Naive thymus-derived CD8-positive, alpha-beta T cell (primary cell): ENCODE measurements at places on chromosomes 1 and 21. TPM values are rescaled to one million over a fixed set of nuclear protein-coding genes. Genes with fewer than 3 reads are reported as not detected.

GRCh38 chr1:201537028-201537427 lies 1.9 kb upstream of the NAV1 start:
- H3K4me3 ChIP-seq: no peak overlapping the region
- H3K27me3 ChIP-seq: peaks cover 68% of the 10 kb centered on the region
- H3K36me3 ChIP-seq: peaks cover 15% of the 10 kb centered on the region
- DNase-seq: no peak
- peaks cover 20% of the 10 kb centered on the region for H3K4me1 ChIP-seq

DNA sequence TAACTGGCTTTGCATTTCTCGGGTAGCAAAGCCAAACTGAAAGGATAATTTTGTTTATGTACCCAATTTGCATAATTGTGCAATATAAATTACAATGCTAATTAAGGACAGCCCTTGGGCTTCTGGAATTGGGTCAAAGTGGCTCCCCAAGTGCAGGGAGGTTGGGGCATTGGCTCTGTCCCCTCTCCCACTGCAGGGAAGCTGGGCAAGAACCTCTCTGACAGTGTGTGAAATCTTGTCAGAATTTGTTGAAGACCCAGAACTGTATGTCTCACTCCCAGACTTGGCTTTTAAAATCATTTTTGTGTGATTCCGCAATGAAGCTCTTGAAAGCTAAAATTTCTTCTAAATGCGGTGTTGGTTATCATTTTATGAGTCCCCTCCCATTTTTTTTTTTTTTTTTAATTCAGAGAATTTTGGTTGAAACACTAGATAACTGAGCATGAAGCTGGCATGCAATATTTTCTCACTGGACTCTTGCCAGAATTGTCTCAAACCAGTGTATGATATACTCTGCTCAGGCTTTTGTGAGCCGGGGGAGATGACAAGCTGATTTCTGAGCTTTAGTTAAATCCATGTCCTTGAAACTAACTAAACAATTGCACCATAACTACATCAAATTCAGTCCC lies 878.9 kb upstream of the CXADR start:
- no peaks in the 10 kb centered on the region for H3K36me3 ChIP-seq
- H3K4me3 ChIP-seq: no peak overlapping the region
- no peak overlapping the region for H3K27ac ChIP-seq
- H3K4me1 ChIP-seq: no peaks in the 10 kb centered on the region
- no peaks in the 10 kb centered on the region for H3K27me3 ChIP-seq
- no peak for DNase-seq

Gene C8B
- not detected for total RNA-seq

- no peak overlapping the region for H3K4me3 ChIP-seq
- H3K27ac ChIP-seq: peak overlapping the region; percentile 4
- peaks cover 6% of the 10 kb centered on the region for H3K4me1 ChIP-seq
- no peaks in the 10 kb centered on the region for H3K36me3 ChIP-seq
- peaks cover 11% of the 10 kb centered on the region for H3K27me3 ChIP-seq
Observed at GRCh38 chr1:36081926-36082485, 1.9 kb upstream of the TEKT2 start.

Gene CSF3R
- total RNA-seq: 0.44 TPM

GRCh38 chr1:240582953-240583352 lies 29.0 kb downstream of the GREM2 start:
- no peak overlapping the region for H3K4me3 ChIP-seq
- H3K27ac ChIP-seq: no peak overlapping the region
- no peak for DNase-seq
- no peaks in the 10 kb centered on the region for H3K27me3 ChIP-seq
- no peaks in the 10 kb centered on the region for H3K36me3 ChIP-seq

DNA sequence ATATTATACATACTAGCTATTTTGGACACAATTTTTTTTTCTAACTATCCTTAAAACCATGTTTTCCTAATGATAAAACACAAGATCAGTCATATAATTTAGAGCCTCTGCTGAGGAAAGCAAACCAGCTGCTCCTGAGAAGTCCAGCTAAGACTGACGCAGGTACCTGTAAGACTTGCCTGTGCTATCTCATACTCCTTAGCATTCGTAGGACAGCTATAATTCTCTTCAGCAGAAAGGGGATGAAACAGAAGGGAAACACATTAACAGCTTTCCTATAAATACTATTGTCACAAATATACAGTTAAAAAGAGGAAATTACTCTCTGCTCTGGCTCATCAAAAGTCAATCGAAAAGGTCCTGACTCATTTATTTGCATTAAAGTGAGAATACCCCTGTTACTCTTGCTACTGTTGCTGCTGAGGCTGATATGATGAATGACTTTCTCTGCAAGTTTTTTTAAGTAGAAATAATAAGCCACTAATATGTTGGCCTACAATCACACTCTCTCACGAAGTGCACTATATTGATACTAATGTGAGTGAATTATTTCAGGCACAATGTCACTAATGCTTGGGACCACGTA lies 757.1 kb downstream of the KCNT2 start:
- no peaks in the 10 kb centered on the region for H3K27me3 ChIP-seq
- no peaks in the 10 kb centered on the region for H3K36me3 ChIP-seq
- no peak overlapping the region for H3K4me3 ChIP-seq
- H3K27ac ChIP-seq: no peak overlapping the region
- DNase-seq: no peak

Gene TINAGL1
- not detected for total RNA-seq

Gene LMOD1
- not detected for total RNA-seq

Gene CHI3L2
- total RNA-seq: 5.7 TPM

GRCh38 chr1:155061381-155062150 lies 2.0 kb upstream of the EFNA4 start:
- H3K4me1 ChIP-seq: peaks cover 35% of the 10 kb centered on the region
- peak overlapping the region; percentile 75 for H3K4me3 ChIP-seq
- no peaks in the 10 kb centered on the region for H3K27me3 ChIP-seq

GRCh38 chr1:2382621-2383361 lies 8.6 kb downstream of the MORN1 start:
- peaks cover 6% of the 10 kb centered on the region for H3K4me1 ChIP-seq
- no peak overlapping the region for H3K27ac ChIP-seq
- no peaks in the 10 kb centered on the region for H3K27me3 ChIP-seq
- DNase-seq: peak; percentile 16
- H3K36me3 ChIP-seq: no peaks in the 10 kb centered on the region

- no peaks in the 10 kb centered on the region for H3K27me3 ChIP-seq
- no peak for DNase-seq
- H3K36me3 ChIP-seq: no peaks in the 10 kb centered on the region
Observed at GRCh38 chr1:191222206-191222605, 744.5 kb upstream of the BRINP3 start.

- no peaks in the 10 kb centered on the region for H3K36me3 ChIP-seq
- no peaks in the 10 kb centered on the region for H3K4me1 ChIP-seq
- H3K27ac ChIP-seq: no peak overlapping the region
- H3K4me3 ChIP-seq: no peak overlapping the region
- no peak for DNase-seq
Observed at GRCh38 chr1:217363319-217363718, 267.6 kb downstream of the GPATCH2 start.

GRCh38 chr1:64894438-64895196 lies 71.7 kb downstream of the JAK1 start:
- H3K4me1 ChIP-seq: peaks cover 90% of the 10 kb centered on the region
- H3K27me3 ChIP-seq: no peaks in the 10 kb centered on the region
- no peaks in the 10 kb centered on the region for H3K36me3 ChIP-seq
- no peak for DNase-seq
- peak overlapping the region; percentile 67 for H3K27ac ChIP-seq
- H3K4me3 ChIP-seq: peak overlapping the region; percentile 64

Gene KCNN3
- total RNA-seq: not detected

GRCh38 chr1:114092186-114093062 lies 61.2 kb downstream of the SYT6 start:
- H3K27me3 ChIP-seq: peaks cover 2% of the 10 kb centered on the region
- DNase-seq: no peak
- no peaks in the 10 kb centered on the region for H3K36me3 ChIP-seq
- H3K4me3 ChIP-seq: no peak overlapping the region
